A549 treated with ZK216348 at 1 μM for 4 hours (cell line): ENCODE measurements at places on chromosomes 3 and 15. TPM values are rescaled to one million over a fixed set of nuclear protein-coding genes. Genes with fewer than 3 reads are reported as not detected.

ST3GAL6 gene
- 0.59 to 1.9 TPM (median 1.2 TPM) in 5 replicates for total RNA-seq

TMEM158 gene
- total RNA-seq: 9.1 to 21.3 TPM (median 15.9 TPM) in 5 replicates

INKA1 gene
- total RNA-seq: 1.1 to 3.0 TPM (median 2.3 TPM) in 5 replicates

AMOTL2 gene
- total RNA-seq: 35.6 to 51.8 TPM (median 51.2 TPM) in 5 replicates

LRTM1 gene
- total RNA-seq: not detected in 5 replicates

ADCY5 gene
- total RNA-seq: 0.23 to 0.45 TPM (median 0.32 TPM) in 5 replicates

CELSR3 gene
- 2.5 to 5.7 TPM (median 5.1 TPM) in 5 replicates for total RNA-seq

OR5K2 gene
- total RNA-seq: not detected in 5 replicates
